SK-N-SH (cell line): ENCODE measurements at places on chromosomes 1 and 21.

DNA sequence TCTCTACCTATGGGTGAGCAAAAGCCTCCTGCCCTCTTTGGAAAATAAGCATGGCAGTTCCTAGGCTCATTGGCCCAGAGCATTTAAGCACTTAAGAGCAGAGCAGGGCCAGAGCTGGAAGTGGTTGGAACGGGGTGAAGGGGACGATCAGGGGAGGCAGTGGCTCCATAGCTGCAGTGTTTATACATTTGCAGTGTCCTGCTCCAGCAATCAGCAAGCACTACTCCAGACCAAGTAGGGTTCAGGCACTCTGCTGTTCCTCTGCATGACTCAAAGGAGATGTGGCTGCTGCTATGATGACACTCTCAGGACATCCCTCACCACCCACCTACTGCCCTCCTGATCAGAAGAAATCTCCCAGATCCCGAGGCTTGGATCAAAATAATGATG, 55.0 kb downstream of the TRABD2B start:
- DNase-seq = no peak

- no peak for DNase-seq
Measured at GRCh38 chr1:84539972-84540371, 33.6 kb upstream of the GNG5 start.

- DNase-seq = no peak
Measured at GRCh38 chr1:211376807-211377470, 50.3 kb downstream of the TRAF5 start.

DNA sequence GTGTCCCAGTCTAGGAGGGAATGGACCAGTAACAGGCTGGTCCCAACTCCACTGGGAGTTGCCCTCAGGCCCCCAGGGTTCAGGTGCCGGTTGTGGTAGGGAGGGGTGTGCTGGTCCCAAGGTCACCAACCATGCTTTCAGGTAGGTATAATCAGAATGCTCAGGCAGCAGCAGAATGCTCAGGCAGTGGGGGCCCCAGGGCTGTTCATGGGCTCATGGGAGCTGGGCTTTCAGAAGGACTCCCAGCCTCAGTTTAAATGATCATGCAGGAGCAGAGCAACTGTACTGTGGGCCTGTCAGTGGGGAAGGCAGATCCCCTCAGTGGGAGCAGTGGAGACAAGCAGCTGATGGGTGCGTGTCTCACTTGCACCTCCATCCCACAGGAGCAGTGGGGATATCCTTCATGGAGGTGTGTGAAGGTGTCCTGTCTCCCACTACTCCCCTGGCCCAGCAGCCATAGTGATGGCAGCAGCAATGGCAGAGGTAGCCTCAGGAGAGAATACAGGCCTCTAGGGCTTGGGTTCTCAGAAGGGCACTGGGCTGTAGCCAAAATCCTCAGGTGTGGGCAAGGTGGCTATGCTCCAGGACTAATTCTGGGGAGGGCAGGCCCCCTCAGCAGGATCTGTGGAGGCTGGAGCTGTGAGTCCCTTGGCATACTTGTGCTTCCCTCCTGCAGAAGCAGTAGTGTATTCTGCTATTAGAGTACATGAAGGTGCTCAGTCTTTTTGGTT, 917.3 kb upstream of the B3GALT2 start:
- DNase-seq = no peak

GRCh38 chr1:171286032-171286705, 27.8 kb upstream of the FMO4 start:
- no peak for DNase-seq

GRCh38 chr1:85116856-85117255, 68.6 kb upstream of the MCOLN3 start:
- no peak for DNase-seq

DNA sequence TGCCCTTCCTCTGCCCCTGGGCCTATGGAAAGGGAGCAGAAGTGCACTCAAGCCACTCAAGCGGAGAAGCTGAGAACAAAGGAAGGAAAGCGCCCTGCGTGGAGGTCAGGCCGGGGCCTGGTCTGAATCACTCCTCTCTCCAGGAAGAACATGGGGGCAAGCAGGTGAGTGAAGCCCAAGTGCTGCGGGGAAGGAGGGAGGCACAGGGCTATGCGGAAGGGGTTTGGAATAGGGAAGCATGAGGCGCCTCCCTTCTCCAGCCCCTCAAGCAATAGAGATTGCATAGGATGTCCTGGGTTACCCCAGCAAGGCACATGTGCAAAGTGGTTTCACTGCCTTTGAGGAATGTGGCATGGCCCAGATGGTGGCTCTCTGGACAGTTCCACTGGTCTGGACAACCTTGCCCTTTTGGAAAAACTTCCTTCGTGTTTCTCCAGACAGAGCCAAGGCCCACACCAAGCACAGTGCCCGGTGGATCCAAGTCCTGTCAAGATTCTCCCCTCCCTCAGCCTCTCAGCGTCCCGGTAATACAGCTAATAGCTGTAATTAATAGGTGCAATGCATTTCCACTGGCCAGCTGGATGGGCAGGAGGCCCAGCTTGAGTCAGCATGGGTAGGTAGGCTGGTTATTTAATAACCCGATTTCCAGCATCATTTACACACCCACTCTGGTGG, 13.7 kb downstream of the BLACAT1 start:
- DNase-seq = no peak

GRCh38 chr1:156821801-156822200, 5.2 kb upstream of the SH2D2A start:
- no peak for DNase-seq

GRCh38 chr1:116772648-116773045, 18.4 kb downstream of the CD2 start:
- no peak for DNase-seq

DNA sequence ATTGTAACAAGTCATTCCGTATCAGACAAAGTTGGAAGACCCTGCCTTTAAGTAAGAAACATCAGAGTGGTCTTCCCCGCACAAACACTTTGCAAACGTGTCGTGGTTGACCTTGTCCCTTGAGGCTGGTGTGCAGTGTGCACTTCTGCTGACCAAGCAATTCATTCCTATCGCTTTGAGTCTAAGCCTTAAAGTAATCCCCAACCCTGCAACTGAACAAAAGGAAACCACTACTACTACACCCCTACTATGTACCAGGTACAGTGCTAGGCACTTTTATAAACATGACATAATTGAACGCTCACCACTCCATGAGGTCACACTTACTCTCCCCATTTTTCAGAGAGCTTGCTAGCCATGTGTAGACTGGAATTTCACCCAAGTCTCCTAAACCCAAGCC, 10.6 kb downstream of the ITPKB start:
- no peak for DNase-seq

DNA sequence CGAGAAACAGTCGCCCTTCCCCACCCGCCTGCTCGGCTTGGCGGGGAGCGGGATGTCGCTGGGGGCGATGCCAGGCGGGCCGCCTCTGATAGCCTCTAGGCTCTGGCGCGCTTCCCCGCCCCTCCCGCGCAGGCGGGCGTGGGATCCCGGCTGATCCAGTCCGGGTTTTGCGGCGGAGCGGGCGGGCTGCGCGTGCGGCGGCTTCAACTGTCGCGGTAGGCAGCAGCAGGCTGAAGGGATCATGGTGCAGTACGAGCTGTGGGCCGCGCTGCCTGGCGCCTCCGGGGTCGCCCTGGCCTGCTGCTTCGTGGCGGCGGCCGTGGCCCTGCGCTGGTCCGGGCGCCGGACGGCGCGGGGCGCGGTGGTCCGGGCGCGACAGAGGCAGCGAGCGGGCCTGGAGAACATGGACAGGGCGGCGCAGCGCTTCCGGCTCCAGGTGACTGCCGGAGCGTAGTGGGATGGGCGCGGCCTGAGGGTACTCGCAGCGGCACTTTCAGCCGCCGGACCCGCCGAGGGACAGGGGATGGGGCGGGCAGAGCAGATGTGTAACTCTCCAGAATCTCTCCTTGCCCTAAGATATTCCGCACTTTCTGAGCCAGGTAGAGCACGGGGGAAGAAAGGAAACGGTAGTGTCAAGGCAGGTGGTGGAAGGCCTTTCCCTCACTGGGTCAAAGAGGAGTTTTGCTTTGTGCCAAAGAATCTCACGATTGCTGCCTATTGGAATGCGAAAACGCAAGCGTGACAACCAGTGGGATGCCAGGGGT, at the start of gene FAAH:
Gene FAAH (plus strand): TSS at position 210 of the 764 bp plus-strand sequence. CDS start 32 bp downstream, at position 242.
- peak; percentile 92 for DNase-seq

GRCh38 chr1:160260406-160261382, 1.7 kb downstream of the DCAF8 start:
- no peak for DNase-seq

- DNase-seq = no peak
Measured at GRCh38 chr1:153057375-153057774, at the start of gene SPRR2A. Gene SPRR2A, minus strand, starts transcription at chr1:153057512. Its CDS starts 777 bp downstream, at chr1:153056735.

- DNase-seq = no peak
Measured at GRCh38 chr1:38474738-38475623, 384.6 kb downstream of the RRAGC start.

GRCh38 chr1:23426828-23427227, 2.3 kb upstream of the TCEA3 start:
- no peak for DNase-seq

DNA sequence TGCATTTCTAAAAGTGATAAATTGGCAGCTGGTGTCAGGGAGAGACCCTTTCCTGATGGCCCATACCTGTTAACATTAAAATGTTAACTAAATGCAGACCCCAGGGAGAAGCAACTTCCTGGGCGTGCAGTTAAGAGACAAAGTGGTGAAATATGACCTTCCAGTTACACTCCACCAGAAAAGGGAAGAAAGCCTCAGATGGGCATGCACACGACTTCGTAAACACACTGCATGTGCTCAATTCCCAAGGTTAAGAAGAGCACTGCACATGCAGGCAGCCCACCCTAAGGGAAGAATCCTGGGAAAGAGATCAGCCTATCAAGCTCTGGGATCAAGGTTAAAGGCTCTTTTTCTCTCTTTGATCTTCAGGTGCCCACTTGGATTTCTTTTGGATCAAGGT, 9.7 kb upstream of the GBP6 start:
- DNase-seq = no peak

DNA sequence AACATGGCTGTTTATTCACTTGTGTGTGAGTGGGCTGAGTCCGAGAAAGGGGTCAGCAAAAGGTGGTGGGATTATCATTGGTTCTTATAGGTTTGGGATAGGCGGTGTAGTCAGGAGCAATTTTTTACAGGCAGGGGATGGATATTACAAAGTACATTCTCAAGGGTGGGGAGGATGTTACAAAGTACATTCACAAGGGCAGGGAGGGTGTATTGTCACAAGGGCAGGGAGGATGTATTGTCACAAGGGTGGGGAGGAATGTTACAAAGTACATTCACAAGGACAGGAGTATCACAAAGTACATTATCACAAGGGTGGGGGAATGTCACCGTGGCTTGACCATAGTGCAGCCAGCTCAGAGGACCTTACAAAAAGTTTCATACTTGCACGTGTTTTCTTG, 31.1 kb upstream of the ITLN2 start:
- no peak for DNase-seq

- no peak for DNase-seq
Measured at GRCh38 chr1:225612287-225612686, 40.6 kb downstream of the ENAH start.

- DNase-seq = no peak
Measured at GRCh38 chr21:27582246-27582947, 615.5 kb upstream of the ADAMTS5 start.
